Renal cortical epithelial cell (primary cell): ENCODE measurements at places on chromosomes 12 and 14. TPM values are rescaled to one million over a fixed set of nuclear protein-coding genes. Genes with fewer than 3 reads are reported as not detected.

DNA sequence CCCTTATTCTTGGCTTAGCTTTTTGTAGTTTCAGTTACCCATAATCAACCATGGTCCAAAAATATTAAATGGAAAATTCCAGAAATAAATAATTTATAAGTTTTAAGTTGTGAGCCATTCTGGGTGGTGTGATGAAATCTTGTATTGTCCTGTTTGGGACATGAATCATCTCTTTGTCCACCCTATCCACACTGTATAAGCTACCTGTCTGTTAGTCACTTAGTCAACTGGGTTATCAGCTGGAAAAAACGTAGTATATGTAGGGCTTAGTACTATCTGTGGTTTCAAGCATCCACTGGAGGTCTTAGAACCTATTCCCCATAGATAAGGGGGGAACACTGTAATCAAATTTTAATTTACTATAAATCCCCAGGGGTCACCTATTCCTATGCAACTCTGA lies 52.7 kb downstream of the NKX2-1 start:
- no peak for DNase-seq

DNA sequence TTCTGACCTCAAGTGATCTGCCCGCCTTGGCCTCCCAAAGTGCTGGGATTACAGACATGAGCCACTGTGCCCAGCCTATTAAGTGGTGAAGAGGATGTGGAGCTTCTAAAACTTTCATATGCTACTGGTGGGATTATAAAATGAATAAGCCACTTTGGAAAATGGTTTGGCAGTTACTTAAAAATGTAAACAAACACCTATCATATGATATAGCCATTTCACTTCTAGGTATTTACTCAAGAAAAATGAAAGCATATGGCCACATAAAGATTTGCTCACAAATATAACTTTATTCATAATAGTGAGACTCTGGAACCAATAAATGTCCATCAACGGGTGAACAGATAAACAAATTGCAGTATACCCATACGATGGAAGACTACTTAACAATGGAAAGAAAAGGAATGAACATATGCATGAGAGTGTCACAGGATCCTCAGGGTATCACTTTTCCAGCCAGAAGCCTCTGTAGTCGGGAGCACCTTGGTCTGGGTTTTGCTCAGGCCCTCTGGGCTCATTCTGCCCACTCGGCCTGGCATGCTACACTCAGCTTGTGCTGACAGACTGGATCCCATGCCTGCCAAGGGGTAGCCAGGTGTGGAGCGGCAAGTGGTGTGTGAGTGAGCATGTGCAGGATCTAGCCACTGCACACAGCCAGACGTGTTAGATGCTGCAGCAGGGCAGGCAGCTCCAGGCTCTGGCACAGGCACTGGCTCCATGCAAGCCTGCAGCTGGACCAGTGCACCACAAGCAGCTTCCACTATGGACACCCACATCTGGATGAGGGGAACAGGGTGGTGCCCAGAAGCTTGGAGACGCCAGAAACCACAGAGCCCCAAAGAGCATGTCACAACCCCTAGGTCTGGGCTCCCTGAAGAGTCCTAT lies 213.2 kb upstream of the DIO3 start:
- no peak for DNase-seq

TXNDC16 gene
- 2.4 and 5.5 TPM in 2 replicates for total RNA-seq

- no peak for DNase-seq
Observed at GRCh38 chr12:76515271-76515670, 44.3 kb downstream of the OSBPL8 start.

DNA sequence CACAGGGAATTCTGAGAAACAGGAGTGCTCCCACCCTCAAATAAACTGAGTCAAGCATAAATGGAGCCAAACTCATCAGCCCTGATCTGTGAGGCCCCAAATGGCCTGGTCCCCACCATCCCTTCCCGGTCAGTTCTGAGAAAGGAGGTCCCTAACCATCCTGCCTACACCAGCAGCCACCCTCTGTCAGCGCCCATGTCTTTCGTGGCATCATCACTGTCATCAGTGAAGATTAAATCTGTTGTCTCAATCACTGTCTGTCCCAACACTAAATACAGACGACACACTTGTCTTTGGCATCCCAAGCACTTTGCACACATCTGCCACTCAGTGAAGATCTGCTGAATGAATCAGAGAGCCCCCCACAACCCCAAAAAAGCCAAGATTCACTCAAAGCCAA lies 22.4 kb downstream of the VPS37B start:
- DNase-seq, result no peak

DNA sequence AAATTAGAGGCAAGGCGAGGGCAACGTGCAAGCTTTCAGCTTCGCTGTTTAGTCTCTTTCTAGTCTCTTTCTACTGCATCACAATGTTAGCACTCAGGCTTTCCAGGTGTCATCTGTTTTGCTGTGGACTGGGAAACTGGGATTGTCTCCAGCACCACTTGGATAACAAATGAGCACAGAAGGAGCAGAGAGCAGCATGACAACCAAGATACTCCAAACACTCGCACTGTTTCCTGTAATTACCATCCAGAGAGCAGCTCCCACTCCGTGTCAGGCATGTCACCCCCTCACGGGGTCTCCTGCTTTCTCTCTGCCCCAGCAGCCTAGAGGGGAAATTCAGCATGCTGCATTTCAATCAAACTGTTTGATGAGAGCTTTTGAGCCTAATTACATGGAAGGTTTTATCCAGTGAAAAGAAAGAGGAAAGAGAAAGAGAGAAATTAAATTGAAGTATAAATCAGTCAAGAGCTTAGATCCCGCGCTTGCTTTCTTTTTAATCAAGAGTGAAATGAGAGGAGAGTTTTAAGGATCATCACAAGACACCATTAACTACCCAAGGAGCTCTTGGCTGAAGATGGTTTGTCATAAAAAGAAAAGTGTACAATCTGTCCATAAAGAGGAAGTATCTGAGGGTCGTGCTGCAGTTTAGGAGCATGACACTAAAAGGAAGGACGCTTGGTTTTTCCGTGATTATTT lies 917.7 kb downstream of the DIO2 start:
- no peak for DNase-seq

GRCh38 chr12:117861691-117862090 lies 107.1 kb downstream of the KSR2 start:
- DNase-seq, result no peak

KRT74 gene
- not detected in 2 replicates for total RNA-seq

GRCh38 chr12:21907948-21908837 lies 33.0 kb downstream of the ABCC9 start:
- DNase-seq, result no peak

GRCh38 chr14:53450871-53451270 lies 297.7 kb upstream of the DDHD1 start:
- DNase-seq, result peak; percentile 56

KRT78 gene
- total RNA-seq, result not detected in 2 replicates

GRCh38 chr12:51836041-51836826 lies 12.3 kb downstream of the FIGNL2 start:
- DNase-seq, result peak; percentile 46

DNA sequence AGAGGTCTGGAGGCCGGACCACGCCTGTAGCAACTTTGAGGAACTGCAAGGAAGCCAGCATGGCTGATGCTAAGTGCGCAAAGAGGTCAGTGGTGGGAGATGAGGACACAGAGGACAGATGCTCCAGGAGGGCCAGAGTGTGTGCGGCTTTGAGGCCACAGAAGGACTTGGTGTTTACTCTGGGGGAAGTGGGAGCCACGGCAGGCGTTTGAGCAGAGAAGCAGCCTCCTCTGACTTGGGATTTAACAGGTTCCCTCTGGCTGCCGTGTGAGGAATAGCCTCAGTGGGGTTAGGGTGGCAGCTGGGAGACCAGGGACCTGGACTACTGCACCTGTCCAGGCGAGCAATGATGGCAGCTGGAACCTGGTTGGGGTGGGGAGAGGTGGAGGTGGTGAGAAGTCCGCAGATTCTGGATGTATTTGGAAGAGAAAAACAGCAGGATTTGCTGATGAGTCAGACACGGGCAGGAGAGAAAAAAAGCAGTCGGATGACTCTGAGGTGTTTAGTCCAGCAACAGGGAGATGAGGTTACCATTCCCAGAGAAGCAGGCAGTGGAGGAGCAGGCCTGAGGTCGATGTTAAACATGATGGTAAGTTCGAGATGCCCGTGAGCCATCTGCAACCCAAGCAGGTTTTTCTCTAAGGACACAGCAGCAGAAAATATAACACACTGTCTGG lies 143.5 kb downstream of the SCARB1 start:
- DNase-seq, result peak; percentile 93

- DNase-seq, result no peak
Observed at GRCh38 chr14:104102282-104102914, 16.9 kb downstream of the ASPG start.

DTX3 gene
- total RNA-seq, result 5.9 and 19.6 TPM in 2 replicates

GRCh38 chr12:2485681-2486080 lies 309.1 kb upstream of the FKBP4 start:
- no peak for DNase-seq

CDC42BPB gene
- 73.3 and 235 TPM in 2 replicates for total RNA-seq

SLC38A2 gene
- 208 and 259 TPM in 2 replicates for total RNA-seq

DNA sequence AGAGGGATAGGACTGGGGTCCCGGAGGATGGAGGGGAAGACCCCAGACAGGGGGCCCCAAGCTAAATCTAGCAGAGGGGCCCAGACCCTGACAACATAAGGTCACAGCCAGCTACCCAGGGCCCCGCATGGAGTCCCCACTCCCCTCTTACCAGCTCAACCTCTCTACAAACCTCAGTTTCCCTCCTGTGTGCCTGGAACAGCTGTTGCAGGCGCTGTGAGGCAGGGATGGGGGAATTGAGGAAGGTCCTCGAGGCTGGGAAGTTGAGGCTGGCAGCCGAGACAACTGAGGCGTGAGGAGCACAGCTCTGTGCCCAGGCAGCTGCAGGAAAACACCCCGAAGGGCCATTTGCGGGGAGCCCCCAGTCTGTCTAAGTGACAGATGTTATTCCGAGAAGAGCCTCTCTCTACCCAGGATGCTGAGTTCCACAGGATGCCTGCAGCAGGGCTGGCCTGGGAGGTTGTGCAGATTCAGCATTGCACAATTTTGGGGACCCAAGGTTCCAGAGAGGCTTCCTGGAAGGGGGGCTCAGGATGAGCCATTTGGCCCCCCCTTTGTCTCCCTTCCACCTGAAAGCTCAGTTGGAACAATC lies 42.7 kb upstream of the NCOR2 start:
- no peak for DNase-seq

GRCh38 chr14:85093631-85094330 lies 436.2 kb upstream of the FLRT2 start:
- DNase-seq, result peak; percentile 73

DNA sequence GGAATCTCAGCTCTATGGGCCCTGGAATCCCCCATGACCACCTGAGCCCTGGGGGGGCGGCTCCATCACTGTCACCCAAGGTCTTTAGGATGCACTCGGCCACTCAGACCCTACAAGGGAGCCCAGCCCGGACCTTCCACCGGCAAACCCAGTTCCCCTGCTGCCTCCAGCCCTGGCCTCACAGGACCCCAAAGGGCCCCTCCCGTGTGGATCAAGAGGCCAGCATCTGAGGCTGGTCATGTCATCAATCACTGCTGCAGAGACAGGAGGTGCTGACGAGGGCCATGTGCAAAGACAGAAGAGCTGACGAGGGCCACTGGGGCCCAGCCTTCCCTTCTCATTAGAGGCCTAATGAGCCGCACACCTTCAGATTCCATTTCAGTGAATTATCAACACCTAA lies 39.0 kb upstream of the SFSWAP start:
- no peak for DNase-seq

DNA sequence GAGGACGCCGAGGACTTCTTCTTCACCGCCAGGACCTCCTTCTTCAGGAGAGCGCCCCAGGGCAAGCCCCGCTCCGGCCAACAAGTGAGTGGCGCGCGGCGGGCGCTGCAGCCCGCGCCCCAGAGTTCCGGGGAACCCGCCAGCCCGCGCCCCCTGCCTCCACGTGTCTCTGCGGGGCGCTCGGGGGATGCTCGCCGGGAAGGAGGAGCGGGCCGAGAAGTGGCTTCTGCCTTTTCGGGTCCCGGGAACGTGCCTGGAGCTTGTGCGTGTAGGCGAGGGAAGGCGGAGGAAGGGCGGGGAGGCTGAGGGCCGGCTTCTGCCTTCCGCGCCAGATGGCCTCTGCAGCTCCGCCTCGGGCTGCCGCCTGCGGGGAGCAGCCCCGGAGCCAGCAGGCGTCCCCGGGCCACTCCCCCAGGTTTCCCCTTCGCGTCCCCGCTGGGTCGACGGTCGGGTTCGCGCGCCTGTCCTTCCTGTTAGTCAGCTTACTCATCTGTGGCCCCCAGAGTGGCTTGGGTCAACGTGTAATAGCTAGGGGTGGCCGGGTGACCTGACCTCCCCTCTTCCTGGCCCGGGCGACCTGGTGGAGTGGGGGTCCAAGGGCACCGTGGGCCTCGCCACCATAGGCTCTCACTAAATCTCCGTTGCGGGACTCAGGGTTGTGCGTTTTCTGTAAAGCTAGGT lies 505 bp downstream of the RASSF3 start:
- DNase-seq, result no peak

- no peak for DNase-seq
Observed at GRCh38 chr12:132888852-132889251, 1.4 kb upstream of the CHFR start.

DNA sequence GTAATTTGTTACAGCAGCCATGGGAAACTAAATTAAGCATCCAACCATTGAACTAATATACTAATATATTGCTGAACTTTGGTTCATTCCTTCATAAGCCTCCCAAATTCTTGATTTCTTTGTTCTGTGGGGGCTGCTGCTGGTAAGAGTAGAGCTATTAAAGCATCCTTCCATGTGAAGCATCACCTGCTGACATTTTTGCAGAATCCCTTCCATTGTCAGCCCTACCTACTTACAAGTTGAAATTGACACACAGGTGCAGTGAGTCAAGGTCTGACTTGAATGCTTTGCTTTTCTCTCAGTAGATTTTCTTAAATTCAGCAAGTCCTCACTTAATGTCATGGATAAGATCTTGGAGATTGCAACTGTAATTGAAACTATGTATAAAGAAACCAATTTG lies 474.4 kb downstream of the APAF1 start:
- no peak for DNase-seq

DNA sequence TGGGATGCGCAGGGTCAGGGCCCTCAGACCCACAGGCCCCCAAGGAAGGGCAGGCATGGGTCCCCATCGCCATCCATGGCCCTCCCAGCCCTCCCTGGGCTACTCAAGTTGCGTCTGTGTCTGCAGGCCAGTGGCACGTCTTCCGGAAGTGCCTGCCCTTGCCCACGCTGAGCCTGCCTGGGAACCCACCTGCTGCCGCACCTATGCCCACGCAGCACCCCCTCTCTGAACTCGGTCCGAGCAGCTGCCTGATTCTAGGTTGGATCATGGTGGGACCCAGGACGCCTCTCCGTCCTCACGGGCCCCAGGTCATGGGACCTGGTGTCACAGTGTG lies 182.8 kb downstream of the ADGRD1 start:
- no peak for DNase-seq
